Activated CD4-positive, alpha-beta T cell treated with anti-CD3 and anti-CD28 coated beads for 48 hours (primary cell): ENCODE measurements at places on chromosomes 7 and 10.

- DNase-seq, result no peak
Observed at GRCh38 chr10:52346394-52347326, 32.6 kb downstream of the DKK1 start.

- no peak for DNase-seq
Observed at GRCh38 chr7:133039614-133040013, 42.3 kb downstream of the CHCHD3 start.

DNA sequence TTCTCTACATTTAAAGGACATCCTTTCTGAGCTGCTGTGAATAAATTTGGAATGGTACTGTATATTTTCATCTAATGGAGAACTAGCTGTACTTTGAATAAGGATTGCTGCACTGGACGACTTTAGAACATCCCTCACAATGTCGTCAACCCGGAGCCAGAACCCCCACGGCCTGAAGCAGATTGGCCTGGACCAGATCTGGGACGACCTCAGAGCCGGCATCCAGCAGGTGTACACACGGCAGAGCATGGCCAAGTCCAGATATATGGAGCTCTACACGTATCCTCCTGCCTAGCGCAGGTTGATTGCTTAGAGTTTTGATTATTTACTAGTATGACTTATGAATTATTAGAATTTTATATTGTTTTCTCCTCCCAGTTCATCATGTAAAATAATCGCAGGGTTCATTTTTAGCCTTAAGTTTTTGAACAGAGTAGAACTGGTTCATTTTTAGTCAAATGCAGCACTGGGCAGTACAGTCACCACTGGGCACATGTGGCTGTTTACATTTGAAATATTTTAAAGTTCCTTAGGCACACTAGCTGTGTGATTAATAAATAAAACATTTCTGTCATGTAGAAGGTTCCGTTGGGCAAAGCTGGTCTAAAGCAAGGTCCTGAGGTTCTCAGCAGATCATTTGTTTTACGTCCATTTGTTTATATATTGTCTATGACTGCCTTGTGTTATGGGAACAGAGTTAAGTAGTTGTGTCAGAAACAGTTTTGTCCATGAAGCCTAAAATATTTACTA is 31.5 kb downstream of the CUL1 start:
- no peak for DNase-seq

GRCh38 chr10:75754096-75754831 is 322.8 kb downstream of the LRMDA start:
- no peak for DNase-seq

- no peak for DNase-seq
Observed at GRCh38 chr7:40839881-40840280, 705.1 kb downstream of the SUGCT start.

DNA sequence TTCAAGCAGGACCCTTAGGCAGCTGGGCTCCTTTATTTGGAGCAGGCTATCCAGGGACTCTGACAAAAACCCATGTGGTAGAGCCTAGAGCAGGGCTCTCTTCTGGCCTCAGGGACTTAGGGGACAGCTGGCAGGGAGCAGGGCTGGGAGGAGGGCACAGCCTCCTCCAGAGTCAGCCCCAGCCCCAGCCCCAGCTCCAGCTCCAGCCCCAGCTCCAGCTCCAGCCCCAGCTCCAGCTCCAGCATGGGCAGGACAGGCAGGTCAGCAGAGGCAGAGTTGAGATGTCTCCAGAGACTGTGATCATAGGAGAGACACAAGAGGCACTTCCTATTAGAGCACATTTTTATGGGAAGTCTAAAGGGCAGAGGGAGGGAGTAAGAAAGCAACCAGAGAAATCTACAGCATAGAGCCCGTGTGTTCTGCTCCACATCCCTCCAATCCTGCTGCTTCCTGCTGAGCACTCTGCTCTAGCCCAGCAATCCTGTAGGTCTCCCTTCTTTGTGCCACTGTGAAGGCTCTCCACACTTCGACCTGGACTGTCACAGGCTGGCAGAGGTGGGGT is 13.3 kb upstream of the C10orf53 start:
- DNase-seq, result no peak

DNA sequence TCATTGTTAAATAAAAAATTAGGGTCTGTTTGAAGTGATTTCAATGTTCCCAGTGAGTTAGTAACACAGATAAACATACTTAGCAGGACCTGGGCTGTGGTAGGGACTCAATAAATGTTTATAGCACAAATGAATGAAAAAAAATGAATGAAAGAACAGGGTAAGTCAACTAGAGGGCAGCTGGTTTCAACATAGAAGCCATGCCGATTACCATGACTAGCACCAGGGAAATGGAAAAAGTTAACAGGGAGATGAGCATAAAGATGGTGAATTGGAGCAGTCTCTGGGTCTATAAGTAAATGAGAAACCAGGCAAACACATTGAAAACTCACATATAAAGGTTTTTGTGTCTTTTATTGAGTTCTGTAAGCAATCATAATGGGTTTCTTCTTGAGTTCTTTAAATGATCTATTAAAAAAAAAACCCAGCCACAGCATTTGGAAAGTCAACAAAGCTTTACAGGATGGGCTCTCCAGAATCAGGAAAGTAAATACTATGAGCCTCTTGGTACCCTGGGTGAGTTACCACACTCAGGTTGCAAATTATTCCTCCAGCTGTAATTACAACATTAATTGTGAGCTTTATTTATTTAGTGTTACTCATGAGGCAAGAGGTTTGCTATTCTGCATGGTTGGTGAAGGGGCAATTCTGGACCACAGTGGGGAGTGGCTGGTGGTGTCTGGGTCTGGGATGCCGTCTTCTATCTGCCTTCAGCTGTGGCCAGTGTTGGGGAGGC is 46.1 kb upstream of the MTPN start:
- DNase-seq, result no peak

GRCh38 chr10:128211953-128212727 is 85.9 kb upstream of the MKI67 start:
- DNase-seq, result peak; percentile 89

DNA sequence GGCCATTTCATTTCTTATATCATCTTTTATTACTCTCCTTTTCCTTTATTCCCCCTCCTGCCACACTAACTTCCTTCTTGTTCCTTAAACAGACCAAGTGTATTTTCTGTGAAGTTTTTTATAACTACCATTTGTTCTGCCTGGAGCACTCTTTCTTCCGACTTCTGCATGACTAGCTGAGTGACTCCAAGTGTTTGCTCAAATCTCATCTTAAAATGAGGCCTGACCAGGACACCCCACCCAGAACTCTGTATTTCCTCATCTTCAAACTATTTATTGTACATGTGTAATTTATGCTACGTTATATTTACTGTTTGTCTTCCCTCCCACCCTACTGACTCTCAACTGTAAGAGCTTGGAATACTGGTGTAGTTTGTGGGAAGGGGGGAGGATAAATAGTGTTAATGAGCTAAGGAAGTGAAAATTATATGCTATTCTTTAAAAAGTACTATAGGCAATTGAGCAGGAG is 3.2 kb downstream of the MINDY3 start:
- no peak for DNase-seq

- no peak for DNase-seq
Observed at GRCh38 chr10:13102002-13102794, 2.2 kb downstream of the OPTN start.

GRCh38 chr10:66209025-66209424 is 716.8 kb upstream of the LRRTM3 start:
- no peak for DNase-seq

DNA sequence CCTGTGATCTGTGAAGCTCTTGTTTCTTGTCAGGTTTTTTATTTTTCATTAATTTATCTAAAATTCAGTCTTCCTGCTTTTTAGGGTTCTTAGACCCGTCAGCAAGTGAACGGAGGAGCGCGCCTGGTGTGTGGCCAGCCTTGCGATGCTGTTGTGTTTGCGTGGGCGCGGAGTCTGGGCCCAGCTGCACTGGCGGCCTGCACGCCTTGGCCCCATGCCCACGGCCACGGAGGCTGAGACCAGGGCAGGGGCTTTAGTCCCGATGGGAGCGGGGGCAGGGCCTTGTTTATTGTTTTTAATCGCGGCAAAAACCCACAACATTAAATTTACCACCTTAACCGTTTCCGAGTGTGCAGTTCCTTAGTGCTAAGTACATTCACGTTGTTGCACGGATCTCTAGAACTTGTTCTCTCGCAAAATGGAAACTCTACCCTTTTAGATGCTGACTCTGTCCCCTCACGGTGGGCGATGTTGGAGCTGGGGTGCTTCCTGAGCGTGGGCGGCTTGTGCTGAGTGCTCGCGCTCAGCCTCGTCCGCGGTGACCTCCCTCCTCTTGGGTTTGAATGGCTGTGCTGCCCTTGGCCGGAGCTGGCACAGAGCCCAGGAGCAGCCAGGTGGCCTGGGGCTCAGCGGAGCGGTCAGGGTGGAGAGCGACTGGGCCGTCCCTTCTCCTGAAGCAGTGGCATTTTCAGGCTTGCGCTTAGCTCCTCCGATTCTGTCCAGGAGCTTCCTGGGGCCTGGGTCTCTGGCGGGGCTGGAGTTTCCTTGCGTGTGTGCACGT is 69.1 kb downstream of the INPP5A start:
- DNase-seq, result no peak

DNA sequence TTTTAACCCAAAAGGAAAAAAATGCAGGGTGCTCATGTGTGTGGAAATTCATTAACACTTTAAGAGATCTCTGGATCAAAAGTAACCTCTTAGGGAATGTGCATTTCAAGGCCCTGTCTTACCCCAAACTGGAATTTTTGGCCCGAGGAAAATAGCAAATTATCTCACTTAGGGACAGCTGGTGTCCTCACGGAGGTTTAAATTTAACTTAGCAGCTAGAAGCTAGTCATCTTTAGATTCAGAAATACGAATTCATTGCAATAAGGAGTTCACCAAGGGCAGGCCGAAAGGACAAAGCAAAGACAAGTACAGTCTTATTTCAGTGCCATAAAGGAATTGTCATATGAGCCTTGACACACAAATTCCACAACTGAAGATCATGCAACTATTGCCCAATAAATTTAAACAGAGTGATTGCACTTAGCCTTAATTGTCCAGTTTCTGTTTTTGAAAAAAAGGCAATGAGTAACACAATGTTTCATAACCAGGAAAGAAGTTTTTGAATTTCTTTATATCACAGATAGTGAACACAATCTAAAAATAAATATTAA is 22.4 kb upstream of the SEMA3C start:
- no peak for DNase-seq

DNA sequence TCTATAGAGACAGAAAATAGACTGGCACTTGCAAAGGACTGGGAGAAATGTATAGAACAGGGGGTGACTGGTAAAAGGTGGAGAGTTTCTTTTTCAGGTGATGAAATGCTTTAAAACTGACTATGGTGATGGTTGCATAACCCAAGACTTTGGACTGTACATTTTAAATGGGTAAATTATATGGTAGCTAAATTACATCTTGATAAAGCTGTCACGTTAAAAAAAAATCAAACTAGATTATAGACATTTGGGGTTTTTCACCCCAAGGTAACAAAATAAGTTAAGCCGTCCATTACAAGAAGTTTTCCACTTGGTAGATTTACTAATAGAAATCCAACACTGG is 24.0 kb downstream of the TMEM209 start:
- DNase-seq, result no peak

DNA sequence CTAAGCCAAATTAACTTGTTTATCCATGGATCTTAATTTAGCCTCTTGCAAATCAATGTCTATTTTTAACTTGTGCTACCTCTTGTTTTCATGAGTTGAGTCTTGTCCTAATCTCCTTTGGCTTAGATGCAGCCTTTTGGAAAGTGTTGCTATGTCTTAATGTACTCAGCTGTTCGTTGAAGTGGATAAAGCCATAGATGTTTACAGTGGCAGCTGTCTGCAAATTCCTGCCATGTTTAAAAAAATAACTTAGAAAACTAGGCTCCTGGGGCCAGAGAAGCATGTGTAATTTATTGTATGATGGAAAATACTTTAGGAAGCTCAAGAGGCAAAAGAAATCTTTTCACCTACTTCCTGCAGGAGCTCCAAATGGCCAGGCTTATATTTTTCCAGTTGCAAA is 253.1 kb upstream of the RHOBTB1 start:
- no peak for DNase-seq

GRCh38 chr10:132518572-132519381 is 18.8 kb upstream of the INPP5A start:
- peak; percentile 29 for DNase-seq

GRCh38 chr7:91609525-91609924 is 271.0 kb downstream of the MTERF1 start:
- DNase-seq, result no peak

GRCh38 chr10:130745251-130745650 is 566.3 kb downstream of the TCERG1L start:
- no peak for DNase-seq

GRCh38 chr10:27188897-27189296 is 33.7 kb downstream of the MASTL start:
- DNase-seq, result no peak

DNA sequence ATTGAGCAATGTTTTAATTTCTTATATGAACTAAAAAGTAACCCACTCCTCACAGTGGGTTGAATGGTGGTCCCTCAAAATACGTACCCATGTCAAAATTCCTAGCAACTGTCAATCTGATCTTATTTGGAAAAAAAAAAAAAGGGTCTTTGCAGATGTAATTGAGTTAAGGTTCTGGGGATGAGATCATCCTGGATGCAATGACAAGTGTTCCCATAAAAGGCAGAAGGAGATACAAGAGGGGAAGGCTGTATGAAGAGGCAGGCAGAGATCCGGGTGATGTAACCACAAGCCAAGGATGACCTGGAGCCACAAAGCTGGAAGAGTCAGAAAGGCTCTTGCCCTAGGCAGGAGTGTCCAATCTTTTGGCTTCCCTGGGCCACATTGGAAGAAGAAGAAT is 516.3 kb upstream of the MKI67 start:
- no peak for DNase-seq
